Suppressor macrophage (primary cell): ENCODE measurements at places on chromosomes 1 and 21.

- peak; percentile 74 for DNase-seq
Observed at GRCh38 chr1:36609241-36610027, 126.7 kb upstream of the CSF3R start.

- DNase-seq = no peak
Observed at GRCh38 chr1:10724052-10724494, 72.4 kb downstream of the CASZ1 start.

- DNase-seq = no peak
Observed at GRCh38 chr1:48030211-48030610, 33.0 kb upstream of the TRABD2B start.

- no peak for DNase-seq
Observed at GRCh38 chr1:161885003-161885402, 118.9 kb downstream of the ATF6 start.

DNA sequence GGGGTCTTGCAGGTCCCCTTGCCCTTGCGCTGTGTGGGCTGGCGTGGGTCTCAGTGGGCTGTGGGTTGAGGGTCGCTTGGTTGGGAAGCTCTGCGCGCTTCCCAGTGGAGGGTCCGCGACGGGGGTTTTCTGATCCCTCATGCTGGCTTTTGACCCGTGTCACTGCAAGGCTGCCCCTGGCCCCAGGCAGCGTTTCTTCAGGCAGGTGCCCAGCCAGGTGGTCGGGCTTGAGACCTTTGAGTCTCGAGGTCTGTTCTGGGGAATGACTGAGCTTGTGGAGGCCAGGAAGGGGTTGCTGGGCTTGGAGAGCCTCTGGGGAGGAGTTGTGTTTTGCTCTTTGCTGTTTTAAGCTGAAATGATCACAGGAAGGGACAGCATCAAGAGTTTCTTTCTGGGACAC lies 5.3 kb downstream of the SKI start:
- DNase-seq = no peak

DNA sequence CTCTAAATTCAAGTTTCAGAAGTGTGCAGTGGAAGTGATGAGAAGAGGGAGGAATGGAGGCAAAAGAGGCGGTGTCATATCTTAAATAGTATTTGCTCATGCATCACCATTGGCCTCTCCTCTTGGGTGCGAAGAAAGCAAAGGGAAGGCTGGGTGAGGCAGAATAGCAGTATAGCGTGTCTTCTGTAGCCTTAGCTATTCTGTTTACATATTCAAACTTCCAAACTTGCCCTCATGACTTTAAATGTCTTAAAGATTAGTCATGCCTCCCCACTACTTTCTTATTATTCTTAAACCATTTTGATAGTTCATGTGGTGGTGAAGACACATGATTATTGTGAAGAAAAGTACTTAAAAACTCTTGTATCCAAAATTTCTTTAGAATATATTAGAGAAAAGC lies 104.6 kb upstream of the TENT5C start:
- DNase-seq = no peak

DNA sequence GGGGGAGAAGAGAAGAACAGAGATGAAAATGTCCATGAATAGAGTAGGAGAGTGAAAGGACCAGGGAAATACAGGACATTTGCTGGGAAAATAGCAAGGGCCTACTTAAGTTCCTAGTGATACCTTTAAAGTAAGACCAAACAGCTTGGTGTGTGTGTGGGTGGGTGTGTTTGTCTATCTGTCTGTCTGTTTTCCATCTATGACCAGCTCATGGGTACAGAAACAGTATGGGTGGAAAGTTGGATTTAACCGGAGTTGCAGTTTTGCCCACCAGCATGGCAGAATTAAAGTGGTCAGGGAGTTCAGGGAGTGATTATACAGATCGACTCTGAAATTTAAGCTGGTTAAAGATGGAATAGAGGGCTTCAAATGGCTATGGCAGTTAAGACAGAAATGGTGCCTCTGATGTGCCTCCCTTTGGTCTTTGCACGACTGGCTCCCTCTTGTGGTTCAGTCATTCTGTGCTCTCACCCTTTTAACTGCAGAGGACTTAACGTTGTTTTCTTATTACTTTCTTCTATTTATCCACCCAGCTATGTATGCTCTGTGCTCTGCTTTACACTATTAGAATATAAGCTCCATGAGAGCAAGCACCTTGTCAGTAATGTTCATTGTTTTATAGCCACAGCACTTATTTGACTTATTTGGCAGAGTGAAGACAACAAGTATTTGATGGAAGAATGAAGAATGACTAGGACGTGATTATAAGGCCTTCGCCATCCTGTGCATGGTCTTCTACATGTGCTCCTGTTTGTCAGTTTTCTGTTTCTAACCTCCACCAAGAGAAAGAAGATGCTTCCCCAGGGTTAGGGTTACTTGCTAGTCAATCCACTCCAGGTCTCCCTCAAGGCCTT lies 72.7 kb upstream of the AK4 start:
- DNase-seq = peak; percentile 63

- DNase-seq = no peak
Observed at GRCh38 chr1:224113545-224113917, 380 bp upstream of the FBXO28 start.

DNA sequence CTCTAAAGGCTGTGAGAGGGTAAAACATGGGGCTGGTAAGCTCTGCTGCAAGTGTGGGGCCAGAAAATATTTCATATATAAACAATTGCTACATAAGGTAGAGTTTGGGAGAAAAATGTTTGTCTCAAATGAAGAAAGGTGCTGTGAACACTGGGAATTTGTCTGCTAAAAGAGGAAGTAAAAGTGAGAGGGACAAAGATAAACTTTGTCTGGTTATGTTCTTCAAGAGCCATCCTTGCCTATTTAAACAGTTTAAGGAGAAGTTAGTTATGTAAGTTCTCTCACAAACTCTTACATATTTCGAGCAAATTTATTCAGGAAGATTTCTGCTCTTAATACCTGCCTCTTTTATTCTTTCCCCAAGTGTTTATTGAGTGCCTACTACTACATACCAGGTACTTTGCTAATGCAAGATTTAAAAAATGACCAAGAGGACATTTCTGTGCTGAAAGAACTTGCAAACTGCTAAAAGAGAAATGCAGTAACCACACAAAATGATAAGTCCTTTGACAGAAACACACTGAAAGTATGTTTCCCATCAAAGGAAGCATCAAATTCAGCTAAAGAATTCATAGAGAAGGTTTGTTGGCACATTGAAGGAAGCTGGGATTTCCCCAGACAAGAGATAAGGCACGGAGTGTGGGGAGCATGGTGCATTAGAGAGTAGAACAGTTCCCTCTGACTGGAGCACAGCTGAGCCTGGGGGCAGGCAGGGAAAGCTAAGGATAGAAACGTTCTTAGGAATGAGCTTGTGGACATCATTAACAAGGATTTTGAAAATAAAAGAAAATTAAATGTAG lies 549.1 kb downstream of the PTBP2 start:
- DNase-seq = no peak

GRCh38 chr1:164716992-164717703 lies 158.2 kb downstream of the PBX1 start:
- peak; percentile 91 for DNase-seq

- no peak for DNase-seq
Observed at GRCh38 chr1:101105877-101106276, 80.3 kb upstream of the DPH5 start.

GRCh38 chr1:229752679-229753078 lies 126.6 kb downstream of the URB2 start:
- DNase-seq = no peak

DNA sequence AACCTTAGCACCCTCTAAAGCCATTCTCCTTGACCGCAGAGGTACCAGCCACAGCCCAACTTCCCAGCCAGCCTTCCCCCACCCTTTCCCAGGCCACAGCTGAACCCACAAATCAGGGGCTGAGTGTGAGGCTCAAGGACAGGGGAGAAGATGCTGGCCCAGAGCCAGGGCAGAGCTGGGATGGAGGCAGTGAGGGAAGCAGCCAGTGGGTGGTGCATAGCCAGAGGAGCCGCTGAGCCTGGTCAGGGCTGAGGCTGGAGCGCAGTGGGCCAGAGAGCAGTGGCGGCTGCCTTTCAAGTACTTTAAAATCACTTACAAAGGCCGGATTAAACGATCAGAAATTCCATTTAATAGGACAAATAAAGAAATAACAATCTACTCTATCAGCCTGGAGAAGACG lies 36.3 kb downstream of the DMAP1 start:
- no peak for DNase-seq

DNA sequence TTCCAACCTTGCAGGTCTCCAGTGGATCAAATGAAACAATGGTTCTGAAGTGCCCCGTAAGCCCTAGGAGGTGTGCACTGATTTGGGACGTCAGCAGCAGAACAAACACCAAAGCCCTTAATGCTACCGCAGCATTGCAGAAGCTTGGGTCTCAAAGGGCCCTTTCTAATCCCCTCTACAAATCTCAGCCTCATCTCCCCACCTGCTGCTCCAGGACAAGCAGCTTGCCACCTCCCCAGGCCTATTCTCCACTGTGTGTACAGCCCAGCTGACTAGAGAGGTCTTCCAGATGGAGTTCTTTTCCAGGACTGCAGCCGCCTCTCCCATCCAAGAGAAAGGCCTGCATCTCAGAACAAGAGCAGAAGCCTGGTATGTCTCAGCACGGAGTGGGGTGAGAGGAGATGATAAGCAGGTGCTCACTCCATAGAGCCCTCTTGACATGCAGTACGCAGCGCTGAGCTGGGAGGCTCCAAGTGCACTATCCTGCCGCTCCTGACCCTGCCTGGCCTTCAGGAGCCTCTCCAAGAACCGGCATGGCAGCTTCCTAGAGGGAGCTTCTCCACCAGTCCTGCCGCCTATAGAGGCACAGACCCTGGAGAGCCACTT lies 46.3 kb downstream of the MRPL37 start:
- no peak for DNase-seq

- DNase-seq = no peak
Observed at GRCh38 chr1:185964946-185965345, 230.8 kb downstream of the HMCN1 start.

GRCh38 chr1:5659606-5660005 lies 332.6 kb downstream of the NPHP4 start:
- no peak for DNase-seq

GRCh38 chr1:119974013-119974412 lies 77.7 kb upstream of the ADAM30 start:
- no peak for DNase-seq

GRCh38 chr1:24803220-24803619 lies 58.0 kb downstream of the CLIC4 start:
- DNase-seq = no peak

DNA sequence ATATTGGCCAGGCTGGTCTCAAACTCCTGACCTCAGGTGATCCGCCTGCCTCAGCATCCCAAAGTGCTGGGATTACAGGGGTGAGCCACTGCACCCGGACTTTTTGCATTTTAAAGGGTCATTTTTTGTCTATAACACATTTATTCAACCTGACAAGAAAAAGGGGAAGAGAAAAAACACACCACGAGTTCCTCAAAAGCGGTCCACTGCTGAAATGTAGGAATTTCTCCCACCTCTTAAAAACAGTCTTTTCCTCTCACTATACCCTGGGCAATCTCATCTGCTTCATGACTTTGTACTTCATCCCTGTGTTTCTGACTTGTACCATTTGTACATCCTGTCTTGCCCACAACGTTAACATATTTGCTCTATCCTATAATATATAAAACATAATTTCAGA lies 413.3 kb upstream of the PTBP2 start:
- DNase-seq = peak; percentile 57

GRCh38 chr1:20059847-20060246 lies 10.1 kb upstream of the PLA2G5 start:
- DNase-seq = peak; percentile 85

DNA sequence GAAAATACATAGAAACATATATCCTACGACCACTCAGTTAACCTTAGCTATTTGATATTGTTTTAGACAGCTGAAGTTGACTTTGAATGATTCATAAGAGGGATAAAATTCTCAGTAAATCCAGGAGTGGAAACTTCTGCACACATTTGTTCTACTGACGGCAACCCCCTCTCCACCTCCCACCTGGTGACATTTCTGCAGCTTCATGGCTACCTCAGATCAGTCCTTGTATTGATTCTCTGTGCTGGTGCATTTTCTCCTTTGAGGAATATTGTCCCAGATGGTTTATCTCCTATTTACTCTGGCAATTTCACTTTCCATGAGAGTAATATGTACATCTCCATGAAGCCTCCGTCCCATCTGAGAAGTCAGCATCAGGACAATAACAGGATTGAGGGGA lies 57.7 kb upstream of the COA6 start:
- no peak for DNase-seq

GRCh38 chr1:229328598-229329362 lies 14.1 kb downstream of the CCSAP start:
- DNase-seq = no peak

DNA sequence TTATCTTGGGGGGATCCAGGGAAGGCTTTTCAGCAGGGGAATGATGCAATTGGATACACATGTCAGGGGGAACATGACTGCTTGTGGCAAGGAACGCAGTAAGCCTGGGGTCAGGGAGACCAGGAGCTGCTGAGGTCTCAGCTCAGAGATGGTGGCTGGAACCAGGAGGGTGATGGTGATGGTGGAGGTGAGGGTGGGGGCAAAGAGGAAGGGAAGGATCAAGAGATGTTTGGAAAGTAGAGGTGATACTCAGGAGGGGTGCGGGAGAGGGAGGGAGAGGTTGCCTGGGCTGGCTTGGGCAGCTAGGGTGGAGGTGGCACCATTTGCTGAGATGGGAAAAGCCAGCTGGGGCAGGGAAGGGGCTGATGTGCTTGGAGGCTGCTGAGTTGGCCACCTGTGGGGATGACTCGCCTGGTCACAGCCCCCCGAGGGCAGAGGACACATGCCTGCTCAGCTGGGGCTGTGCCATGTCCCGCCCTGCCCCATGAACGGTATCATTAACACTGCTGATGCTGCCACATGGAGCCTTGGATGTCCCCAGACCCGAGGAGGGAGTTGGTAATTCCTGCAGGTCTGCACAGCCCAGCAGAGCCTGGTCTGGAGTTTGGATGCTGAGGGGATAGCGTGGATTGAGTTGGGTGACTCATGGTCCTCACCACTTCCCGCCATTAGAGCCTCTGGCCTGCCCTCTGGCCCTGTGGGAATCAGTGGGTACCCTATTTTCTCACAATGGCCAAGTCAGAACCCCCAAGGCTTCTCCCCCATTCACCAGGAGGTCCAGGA lies 6.3 kb upstream of the PADI1 start:
- no peak for DNase-seq

GRCh38 chr1:161033751-161034150 lies 5.0 kb downstream of the TSTD1 start:
- DNase-seq = no peak

DNA sequence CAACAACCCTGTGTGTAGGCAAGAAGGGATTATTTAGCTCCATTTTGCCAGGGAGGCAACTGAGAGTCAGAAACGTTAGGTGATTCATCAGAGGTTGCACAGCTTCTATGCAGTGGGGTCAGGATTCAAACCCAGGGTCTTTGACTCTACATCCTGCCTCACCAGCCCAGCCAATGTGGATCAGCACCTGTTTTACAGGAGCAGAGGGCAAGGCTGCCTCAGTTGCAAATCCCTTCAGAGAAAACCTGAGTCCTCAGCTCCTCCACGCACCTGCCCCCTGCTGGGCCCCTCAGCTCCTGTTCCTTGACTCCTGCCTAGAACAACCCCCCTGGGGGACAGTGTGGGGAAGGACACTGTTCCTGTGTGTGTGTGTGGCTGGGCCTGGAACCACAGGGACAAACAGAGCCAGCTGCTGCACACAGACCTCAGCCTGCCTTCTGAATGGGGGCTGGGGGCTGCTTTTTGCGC lies 61.6 kb downstream of the LRRN2 start:
- DNase-seq = peak; percentile 15
